ENCODE measurements at places on chromosomes 12 and 14.

DNA sequence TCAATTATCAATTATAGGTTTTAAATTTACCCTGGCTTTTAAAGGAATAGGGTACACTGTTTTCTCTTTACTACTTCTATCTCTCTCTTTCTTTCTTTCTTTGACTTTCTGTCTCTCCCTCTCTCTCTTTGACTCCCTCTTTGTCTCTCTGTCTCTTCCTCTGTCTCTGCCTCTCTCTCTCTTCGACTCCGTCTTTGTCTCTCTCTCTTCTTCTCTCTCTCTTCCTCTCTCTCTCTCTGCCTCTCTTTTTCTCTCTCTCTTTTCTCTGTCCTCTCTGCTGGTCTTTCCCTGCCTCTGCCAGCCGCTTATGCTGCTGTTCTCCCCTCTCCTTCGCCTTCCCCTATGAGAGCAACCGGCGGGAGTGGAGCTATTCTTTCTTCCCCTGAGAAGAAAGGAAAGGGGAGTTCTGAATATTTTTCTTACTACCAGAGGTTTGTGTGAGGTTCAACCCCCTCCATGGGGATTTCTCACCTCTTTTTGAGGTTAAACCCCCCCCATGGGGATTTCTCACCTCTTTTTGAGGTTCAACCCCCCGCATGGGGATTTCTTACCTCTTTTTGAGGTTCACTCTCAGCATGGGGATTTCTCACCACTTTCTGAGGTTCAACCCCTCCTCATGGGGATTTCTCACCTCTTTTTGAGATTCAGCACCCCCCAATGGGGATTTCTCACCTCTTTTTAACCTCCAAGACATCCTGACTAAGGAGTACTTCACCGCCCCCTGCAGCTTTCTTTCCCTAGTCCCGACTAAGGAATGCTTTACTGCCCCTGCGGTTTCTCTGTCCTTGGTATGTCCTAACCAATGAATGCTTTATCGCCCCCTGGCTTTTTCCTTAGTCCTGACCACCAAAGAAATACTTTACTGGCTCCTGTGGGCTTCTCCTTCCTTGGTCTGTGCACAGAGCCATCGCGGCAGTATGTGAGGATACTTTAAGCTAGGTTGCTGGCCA is 27.4 kb upstream of the DDHD1 start:
- DNase-seq: peak; percentile 46

GRCh38 chr12:107731366-107731765 is 29.6 kb downstream of the PRDM4 start:
- no peak for DNase-seq

DNA sequence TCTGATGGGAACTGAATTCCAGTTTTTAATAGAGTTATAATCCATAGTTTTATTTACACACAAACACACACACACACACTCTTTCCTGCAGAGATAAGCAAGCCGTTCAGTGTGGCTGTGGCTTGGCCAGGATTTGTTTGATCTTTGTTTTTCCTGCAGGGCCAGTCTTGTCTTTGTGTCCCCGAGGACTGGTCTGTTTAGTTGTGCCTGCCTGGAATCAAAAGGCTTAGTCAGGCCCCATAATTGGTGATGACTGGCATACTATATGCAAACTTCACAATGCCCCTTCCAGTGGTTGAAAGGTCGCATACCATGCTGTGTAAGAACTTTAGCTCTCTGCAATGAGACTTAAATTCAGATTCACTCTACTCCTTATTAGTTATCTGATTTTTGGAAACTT is 26.0 kb downstream of the WBP11 start:
- no peak for DNase-seq

DNA sequence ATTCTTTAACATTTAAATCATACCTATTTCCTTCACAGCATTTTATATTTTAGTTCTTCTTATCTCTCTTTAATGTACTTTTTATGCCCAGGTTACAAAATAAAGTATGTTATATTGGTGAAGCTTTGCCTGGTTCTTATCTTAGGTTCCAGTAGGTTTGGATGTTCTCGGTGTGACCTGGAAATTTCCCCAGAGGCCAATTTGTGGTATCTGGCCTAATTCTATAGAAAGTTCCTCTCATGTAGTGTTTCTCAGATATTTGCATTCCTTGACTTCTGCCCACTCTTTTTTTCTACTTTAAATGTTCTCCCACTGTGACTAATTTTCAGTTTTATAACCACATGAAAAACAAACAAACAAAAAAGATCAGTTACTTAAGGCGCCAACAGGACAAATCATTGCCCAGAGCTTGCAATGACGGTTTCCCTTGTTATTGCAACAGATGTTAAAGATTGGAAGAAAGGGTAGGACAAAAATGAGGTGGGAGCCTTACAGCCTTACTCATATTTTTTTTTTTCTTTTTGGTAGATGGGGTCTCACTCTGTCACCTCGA is 41.2 kb upstream of the PPM1H start:
- DNase-seq: no peak

DNA sequence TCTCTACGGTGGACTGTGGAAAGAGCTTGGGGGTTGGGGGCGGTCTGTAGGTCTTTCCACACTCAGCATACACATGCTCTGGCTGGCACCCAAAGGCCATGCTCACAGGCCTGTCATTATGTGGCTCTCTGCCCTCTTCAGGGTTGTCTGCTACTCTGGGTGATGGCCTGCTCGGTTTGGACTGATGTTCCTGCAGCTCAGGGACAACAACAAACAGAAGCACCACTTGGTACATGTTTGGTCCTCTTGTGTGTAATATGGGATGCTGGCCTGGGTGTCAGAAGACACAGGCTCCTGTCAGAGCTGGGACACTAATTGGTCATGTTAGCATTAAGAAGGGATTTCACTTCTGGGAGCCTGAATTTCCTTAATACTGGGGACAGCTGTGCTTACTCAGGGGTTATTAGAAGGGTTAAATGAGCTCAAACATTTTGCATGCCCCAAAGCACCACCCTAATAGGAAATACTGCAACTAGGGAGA is 32.7 kb upstream of the SELPLG start:
- DNase-seq: peak; percentile 41

DNA sequence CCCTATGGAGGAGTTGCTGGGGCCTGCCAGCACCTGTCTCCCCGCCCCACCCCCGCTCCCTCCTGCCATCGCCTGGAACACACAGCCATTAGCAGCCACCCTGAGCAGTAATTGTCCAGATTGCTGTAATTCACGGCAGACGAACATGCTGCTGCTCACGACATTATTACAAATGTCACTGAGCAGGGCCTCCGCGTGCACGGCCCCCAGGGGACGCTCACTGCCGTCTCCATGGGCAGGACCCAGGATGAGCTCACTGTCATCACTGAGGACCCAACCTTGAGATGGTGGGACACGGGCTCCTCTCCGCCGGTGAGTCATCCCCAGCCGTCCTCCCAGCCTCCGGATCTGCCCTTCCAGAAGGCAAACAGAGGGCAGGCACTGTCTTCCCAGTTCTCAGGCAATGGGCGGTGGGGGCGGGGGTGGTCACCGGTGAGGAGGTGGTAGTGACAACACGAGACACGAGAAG is 100.4 kb downstream of the RFLNA start:
- no peak for DNase-seq

- no peak for DNase-seq
Observed at GRCh38 chr12:109926016-109926415, 25.9 kb downstream of the TCHP start.

DNA sequence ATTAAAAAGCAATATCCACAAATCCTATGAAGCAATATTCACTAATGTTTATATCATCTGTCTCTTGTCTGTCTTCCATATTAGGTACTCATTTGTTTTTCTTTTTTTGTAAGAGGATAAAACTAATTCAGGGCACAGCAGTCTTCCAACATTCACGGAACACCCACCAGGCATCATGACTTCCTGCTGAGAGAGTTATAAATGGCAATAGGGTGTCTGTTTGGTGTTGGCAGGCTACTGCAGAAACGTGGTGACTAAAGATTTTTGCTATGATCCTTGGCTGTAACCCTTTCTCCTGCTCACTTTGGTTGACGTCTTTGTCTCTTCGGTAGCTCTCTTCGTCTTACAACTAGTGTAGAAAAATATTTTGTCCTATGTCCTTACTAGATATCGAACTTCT is 860.6 kb upstream of the MGAT4C start:
- peak; percentile 28 for DNase-seq
